ENCODE measurements at places on chromosomes 3 and 15.
A peak's percentile ranks its signal among the peaks of the same experiment; 100 is the strongest.

GRCh38 chr3:146968204-146968651 is 363.1 kb upstream of the PLSCR5 start:
- DNase-seq: peak; percentile 78

DNA sequence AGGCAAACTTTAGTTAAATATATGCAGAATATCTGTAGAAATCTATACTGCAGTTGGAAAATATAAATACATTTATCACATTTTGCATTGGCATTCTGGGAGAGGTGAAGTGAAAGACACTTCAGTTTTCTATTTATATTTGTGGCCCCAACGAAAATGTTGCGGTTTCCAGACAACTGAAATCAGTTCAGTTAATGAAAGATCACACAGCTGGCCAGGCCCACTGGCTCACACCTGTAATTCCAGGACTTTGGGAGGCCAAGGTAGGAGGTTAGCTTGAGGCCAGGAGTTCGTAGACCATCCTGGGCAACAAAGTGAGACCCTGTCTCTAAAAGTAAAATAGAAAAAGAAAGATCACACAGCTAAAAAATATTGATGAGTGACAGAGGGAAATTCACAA is 11.9 kb upstream of the CLASP2 start:
- DNase-seq: no peak

DNA sequence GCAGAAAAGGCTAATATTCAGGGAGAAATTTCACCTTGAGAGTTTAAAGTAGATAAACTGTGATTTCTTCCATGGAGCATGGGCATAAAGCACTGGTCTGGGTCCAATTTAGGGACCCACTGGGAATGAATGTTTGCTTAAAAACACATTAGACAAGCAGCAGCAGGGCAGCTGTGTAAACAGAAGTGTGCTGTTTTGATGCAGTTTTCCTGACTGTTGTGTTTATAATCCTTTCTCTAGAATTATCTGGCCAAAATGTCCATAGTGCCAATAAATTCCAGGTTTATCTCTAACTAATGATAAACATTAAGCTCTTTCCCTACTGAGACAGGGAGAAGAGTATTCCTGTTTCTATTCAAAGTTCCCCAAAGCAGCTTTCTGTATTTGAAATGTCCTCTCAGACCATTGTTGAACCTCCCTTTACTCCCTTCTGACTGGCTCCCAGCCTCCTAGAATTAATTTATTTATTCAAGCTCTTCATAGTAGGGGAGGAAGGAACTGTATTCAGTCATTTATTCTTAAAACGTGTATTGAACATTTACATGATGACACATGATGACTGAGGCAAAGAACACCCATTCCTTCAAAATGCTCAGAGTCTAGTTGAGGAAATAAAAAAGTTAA is 7.0 kb upstream of the TM4SF18 start:
- DNase-seq: no peak

- DNase-seq: no peak
Measured at GRCh38 chr15:66389859-66390381, 3.2 kb downstream of the MAP2K1 start.

DNA sequence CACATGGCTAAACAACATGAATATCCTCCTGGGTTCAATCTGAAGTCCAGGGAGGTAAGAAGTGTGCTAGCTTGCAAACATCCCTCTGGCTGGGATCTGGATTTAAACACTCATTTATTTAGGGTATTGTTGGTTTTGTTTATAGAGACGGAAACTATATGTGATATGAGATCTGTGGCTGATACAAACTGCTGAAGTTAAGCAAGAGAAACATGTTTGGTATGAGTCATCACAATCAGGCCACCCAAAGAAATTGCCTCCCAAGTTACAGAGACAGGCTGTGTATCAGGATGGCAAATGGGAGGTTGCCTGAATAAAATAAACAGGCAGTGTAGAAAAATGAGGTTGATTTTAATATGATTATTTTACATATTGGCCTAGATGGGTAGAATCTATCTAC is 562.1 kb downstream of the IGSF11 start:
- DNase-seq: peak; percentile 3

DNA sequence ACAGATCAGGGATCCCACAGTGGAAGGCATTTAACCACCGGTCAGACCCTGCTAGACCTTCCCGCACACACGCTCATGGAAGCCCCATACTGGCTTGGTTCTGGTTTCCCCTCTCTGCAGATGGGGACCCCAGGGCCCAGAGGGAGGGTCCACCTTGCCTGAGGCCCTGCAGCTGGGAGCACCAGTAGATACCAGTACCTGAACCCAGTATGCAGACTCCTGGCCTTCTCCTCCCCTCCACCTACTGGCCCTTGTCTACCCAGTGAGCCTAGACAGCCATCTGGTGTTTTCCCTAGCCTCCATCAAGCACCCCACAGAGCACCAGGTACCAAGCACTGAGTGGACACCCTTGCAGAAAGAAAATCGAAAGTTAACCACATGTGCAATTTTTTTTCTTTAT is 65.1 kb downstream of the MEGF11 start:
- DNase-seq: no peak

- DNase-seq: no peak
Measured at GRCh38 chr3:111045564-111045963, 26.1 kb upstream of the NECTIN3 start.

GRCh38 chr3:178381555-178381954 is 154.7 kb upstream of the KCNMB2 start:
- DNase-seq: no peak

DNA sequence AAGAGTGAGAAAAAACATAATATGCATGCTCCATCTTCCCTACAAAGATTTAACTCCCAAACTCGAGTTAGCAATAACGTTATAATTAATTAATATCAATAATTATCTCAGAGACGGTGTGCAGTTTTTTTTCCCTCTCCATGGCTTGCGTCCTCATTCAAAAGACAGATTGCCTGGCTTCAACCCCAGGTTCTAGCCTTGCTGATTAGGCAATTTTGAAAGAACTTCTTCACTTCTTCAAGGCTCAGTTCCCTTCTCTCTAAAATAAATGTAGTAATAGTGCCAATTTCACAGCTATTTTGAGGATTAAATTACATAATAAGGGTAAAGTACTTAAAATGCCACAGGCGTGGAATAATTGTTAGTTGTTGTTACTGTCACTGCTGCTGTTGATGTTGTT is 876.1 kb upstream of the GBE1 start:
- no peak for DNase-seq
